ENCODE measurements at places on chromosomes 7 and 10.
A peak's percentile ranks its signal among the peaks of the same experiment; 100 is the strongest.

GRCh38 chr10:122128357-122128756, 139.4 kb downstream of the TACC2 start:
- DNase-seq = no peak

DNA sequence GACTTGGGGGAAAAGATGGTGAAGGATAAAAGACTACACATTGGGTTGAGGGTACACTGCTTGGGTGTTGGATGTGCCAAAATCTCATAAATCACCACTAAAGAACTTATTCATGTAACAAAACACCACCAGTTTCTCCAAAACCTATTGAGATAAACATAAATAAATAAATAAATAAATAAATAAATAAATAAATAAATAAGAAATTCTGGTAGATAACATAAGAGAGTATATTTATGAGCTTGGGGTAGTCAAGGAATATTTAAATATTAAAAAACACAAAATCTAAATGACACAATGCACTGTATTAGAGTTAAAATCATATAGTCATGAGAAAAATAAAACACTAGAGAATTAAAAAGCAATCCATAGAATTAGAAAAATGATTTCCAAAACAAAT, 333.5 kb upstream of the NRG3 start:
- no peak for DNase-seq

GRCh38 chr7:148738737-148739535, 40.2 kb downstream of the CUL1 start:
- DNase-seq = no peak

DNA sequence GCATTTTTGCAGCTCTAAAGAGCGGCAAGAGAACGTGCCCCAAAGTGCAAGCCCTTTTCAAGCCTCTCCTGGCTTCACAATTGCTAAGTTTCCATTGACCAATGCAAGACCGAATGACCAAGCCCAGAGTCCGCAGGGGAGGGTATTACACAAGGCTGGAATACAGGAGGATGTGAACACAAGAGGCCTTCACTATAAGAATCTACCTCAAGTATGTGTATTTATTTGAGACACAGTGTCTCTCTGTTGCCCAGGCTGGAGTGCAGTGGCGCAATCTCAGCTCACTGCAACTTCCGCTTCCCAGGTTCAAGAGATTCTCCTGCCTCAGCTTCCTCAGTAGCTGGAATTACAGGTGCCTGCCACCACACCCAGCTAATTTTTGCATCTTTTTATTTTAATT, 22.2 kb upstream of the TPST1 start:
- DNase-seq = no peak

DNA sequence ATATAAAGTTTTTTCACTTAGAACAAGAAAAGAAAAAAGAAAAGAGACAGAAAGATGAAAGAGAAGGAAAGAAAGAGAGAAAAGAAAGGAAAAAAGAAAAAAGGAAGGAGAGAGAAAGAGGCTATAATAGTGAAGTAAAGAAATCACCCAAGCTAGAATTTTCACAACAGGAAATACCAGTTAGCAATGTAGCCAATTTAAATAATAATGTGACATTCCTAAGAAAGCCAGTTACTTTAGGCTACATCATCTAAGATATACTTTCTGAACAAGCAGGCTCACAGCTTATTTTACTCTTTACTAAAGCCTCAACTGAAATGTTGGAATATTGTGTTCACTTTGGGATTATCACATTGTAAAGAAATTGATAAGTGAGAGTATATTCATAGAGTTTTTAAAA, 53.6 kb downstream of the GPR37 start:
- no peak for DNase-seq

GRCh38 chr7:133690740-133691139, 436.4 kb upstream of the LRGUK start:
- DNase-seq = peak; percentile 43

GRCh38 chr7:38171623-38172391, 6.2 kb upstream of the STARD3NL start:
- DNase-seq = no peak

DNA sequence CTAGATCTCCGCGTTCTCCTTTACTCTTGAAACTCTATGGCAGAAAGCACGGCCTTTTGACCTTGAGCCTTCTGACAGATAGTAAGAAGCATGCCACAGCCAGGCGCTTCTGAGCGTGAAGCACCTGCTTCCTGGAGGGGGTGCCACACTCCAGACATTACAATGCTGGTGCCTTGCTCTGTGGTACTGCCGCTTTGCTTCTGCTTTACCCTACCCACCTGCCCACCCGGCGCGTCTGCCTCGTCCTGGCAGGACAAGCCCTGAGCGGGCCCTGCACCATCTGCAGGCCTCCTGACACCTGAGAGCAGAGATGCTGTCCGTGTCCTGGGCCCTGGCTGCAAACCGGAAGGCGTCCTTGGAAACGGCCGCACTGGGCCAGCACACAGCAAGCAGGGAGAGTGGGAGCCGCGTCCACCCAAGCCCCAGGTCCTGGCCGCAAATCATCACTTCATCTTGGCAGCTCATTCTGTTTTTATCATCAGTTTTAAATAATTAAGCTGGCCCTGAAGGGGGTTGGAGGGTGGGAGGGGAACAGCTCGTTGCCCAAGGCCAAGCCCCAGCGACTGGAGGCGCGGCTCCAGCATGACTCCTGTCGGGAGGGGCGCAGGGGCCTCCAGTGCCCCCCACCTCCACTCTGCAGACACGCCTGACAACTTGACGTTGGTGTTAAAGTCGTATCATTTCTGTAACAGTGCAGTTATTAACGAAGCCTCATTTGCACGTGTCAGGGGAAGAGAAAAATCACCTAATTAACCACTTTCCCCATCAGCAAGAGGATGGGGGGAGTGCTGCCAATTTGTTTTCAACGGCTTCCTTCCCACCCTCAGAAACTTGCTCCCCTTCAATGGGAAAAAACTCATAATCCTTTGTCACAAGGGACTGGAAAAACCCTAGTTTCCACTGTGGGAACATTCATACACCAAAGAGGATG, 132.2 kb downstream of the MAD1L1 start:
- DNase-seq = peak; percentile 44

DNA sequence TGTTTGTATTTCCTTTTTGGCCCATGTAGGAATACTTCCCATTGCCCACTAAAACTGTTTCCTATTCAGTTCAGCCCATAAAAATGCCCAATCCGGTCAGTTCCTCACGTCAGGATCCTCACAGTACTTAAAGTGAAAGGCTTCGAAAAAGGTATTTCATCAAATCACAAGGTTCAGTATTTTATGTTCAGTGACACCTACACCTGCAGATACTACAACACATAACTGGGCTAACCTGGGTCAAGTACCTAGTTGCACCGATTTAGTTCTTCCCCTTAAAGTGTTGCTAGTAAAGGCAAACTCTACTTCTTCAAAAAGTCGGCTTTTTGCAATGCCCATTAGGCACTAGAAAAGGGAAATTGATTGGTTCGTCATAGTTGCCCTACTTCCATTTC, 1.1 kb downstream of the SNX13 start:
- peak; percentile 2 for DNase-seq

DNA sequence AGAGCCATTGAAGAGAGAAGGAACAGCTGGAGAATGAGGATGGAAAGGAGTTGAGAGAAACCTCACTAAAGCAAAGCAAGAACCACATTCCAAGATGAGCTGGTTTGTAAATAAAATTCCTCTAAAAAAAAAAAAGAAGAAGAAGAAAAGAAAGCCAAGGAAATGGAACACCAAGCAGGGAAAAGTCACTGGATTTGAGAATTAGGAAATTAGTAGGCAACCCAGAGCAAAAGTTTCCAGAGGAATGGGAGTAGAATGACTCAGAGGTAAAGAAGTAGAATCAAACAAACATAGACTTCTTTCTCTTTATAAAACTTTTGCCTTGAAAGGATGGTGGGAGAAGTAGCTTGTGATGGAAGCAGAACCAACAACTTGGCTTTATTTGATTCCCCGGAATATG, 3.9 kb downstream of the CH25H start:
- no peak for DNase-seq

DNA sequence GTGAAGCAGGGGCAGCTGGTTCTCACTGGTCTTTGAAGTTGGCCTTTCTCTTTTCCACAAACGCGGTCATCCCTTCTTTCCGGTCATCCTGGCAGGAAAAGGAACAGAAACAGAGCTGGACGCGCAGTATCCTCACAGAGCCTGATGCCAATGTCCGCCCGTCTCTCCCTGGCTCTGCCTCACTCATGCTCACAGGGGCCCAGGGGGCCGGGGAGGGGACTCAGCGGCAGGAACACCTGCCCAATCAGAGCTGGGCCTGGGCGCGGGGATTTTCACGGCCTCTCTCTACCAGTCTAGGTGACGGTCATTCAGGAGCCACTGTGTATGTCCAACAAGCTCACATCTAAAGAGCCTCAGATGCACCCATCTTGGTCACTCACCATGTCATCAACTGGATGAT, 5.0 kb upstream of the FUOM start:
- DNase-seq = no peak

GRCh38 chr10:71475243-71475871, 78.6 kb downstream of the CDH23 start:
- DNase-seq = peak; percentile 38

GRCh38 chr7:44149571-44150465, 8.7 kb upstream of the MYL7 start:
- no peak for DNase-seq

- peak; percentile 65 for DNase-seq
These were observed 77.4 kb downstream of the PON1 start for GRCh38 chr7:95246831-95247370.

GRCh38 chr10:78286186-78286585, 252.5 kb downstream of the RPS24 start:
- DNase-seq = peak; percentile 48

GRCh38 chr10:119515511-119516045, 26.9 kb downstream of the RGS10 start:
- no peak for DNase-seq

DNA sequence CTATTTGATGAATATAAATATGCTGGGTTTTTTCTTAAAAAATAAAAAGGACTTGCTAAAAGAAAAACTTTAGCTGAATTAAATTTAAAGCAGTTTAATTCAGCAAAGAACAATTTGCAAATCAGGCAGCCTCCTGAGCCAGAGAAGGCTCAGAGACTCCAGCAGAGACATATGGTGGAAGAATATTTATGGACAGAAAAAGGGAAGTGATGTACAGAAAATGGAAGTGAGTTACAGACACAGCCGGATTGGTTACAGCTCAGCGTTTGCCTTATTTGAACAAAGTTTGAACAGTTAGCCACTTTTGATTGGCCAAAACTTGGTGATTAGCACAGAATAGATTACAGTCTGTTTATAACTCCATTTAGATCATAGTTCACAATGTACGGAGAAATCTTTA, 110.3 kb downstream of the GAD2 start:
- DNase-seq = no peak

- no peak for DNase-seq
These were observed 182.5 kb downstream of the SKAP2 start for GRCh38 chr7:26681819-26682418.

DNA sequence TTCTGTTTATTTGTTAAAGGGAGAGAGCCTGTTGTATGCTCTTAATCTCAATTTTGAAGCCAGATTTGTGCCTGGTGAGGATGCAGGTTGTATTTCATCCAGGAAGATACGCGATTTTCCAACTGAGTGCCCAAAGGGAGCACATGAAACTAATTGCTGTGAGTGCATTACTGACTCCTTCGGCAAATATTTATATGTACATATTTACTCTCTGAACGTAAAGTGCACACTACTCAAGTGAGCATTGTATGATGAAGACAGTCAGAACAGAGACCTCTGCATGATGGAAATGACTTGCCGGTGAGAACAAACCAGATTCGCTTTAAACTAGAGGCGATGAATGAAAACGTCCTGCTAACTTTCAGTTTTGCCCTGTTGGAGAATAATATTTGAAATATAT, 130.1 kb downstream of the MALRD1 start:
- no peak for DNase-seq

DNA sequence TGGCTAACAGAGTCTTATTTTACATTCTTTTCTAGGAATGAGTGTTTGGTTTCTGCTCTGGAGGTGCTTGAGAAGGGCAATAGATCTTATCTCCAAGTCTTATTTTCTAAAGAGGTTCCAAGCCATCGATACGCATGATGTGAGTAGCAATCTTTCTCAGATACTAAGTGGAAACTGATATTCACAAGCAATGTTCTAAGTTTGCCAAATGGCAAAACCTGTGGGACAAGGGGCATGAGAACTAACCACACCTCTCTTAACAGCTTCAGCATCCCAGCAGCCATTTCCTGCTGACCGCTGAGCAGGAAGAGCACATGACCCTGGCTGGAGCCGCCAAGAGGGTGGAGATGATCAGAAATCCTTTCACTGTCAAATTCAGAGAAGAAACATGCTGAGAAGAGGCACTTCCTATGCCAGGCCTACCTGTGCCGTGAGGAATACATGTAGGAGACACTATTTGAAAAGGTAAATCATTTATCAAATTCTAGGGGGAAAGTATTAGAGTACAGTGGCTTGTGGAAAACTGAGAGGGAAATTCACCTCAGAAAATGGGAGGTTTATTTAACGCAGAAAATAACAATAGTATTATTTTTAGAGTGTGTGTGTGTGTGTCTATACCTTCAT, 35.2 kb downstream of the CCDC71L start:
- DNase-seq = no peak

DNA sequence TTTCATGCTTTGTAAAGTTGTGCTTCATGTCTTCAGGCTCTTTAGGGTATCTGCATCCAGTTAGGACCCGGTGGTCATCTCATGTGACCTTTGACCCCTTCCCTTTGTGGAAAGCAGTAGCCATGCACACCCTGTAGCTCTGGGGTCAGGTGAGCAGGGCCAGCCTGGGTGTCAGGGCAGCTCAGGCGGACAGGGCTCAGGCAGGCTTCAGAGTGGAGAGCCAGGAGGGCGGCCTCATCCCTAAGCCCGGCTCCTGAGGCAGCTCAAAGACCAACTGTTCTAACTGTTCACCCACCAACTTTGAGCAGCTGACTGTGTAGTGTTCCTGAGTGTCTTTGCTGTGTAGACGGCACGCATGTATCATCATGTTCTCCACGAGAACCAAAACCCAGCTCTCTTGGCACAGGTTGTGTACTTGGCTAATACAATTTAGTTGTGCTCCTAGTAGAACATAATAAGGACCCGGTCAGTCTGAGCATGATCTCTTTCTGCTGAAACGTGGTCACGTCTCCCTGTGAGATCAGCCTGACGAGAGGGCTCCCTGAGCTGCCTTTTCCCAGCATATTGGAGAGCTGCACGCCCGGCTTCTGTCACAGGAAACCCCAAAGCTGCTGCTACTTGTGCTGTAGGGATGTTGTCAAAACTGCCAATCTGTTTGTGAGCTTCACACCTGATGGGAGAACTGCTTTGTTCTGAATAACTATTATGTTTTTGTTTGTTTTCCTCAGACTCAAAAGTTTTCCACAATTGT, 30.0 kb downstream of the EEPD1 start:
- DNase-seq = no peak

Measured in SK-N-DZ (cell line).